ENCODE measurements at places on chromosomes 6 and 20. TPM values are rescaled to one million over a fixed set of nuclear protein-coding genes. Genes with fewer than 3 reads are reported as not detected.

The ZSCAN23 gene
- 3.9 TPM for total RNA-seq

The THEMIS gene
- 0.19 TPM for total RNA-seq

The B3GAT2 gene
- total RNA-seq, result not detected

The VEGFA gene
- 811 TPM for total RNA-seq

The PAK5 gene
- total RNA-seq, result not detected

The TINAG gene
- not detected for total RNA-seq

The PNISR gene
- 34.1 TPM for total RNA-seq

The MARCKS gene
- total RNA-seq, result 119 TPM

The TBC1D20 gene
- total RNA-seq, result 41.4 TPM

The TAGAP gene
- not detected for total RNA-seq
